ENCODE measurements at places on chromosomes 7 and 10.

DNA sequence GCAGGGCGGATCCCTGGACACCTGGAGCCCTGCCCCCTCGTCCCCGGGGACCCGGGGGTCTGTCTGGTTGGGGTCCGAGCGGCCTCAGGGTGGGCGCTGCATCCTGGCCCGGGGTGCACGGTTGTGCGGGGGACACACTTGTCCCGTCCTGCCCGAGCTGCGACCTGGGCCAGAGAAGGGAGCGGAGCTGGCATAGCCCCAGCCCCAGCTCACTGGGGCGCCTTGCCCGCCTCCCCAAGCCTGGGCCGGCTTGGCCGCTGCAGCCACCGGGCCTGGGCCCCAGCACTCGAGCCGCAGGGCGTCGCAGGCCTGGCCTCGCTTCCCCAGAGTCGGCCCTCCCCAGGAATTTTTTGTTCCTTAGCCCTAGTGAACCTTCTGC is 54.5 kb downstream of the GLRX3 start:
- no peak for DNase-seq

- DNase-seq = no peak
Measured at GRCh38 chr10:100825325-100825875, 80.0 kb downstream of the PAX2 start.

GRCh38 chr7:31106303-31107105 is 54.4 kb downstream of the ADCYAP1R1 start:
- no peak for DNase-seq

- no peak for DNase-seq
Measured at GRCh38 chr10:51198170-51198569, 123.9 kb downstream of the PRKG1 start.

GRCh38 chr10:118800920-118801319 is 46.1 kb upstream of the CACUL1 start:
- no peak for DNase-seq
